Upper lobe of left lung (tissue), 6 donors: ENCODE measurements at places on chromosomes 11 and 22.
A peak's percentile ranks its signal among the peaks of the same experiment; 100 is the strongest.

DNA sequence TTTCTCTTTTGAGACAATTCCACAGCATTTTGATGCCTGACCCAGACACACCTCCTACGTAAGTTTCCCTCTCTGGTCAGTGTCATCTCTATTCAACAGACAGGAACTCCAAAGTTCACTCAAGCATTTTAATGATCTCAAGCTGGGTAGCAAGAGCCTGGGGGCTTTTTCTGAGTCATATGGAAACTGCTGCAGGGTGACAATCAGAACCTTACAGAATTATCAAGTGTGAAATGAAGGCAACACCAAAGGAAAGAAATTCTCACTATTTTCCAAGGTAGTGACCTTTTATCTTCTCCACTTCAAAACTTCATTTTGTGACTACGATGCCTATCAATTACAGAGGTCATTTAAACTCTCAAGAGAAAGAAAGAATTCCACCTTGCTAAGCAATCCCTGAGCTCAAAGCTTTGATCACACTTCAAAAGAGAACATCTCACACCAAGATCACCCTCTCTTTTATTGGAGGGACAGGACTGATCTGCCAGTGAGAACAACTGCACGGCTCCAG is 229.0 kb upstream of the ZC3H12C start:
- no peak for DNase-seq

DNA sequence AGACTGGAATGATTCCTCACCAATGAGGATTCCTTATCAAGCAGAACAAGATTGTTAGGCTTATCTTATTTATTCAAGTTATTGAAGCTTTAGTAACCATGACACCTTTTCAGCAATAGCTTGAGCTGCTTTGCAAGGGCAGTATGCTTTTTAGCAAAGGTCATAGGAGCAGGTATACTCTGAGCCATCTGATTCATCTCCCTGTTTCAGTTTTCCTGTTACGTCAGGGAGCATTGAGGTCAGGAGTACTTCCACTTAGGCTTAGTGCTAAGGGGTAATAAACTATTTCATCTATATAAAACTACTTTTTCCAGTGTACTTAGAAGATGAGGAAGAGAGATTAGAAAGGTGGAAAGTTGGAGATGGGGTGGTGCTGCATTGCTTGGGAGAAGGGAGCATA is 17.7 kb upstream of the ANKRD42 start:
- DNase-seq, result no peak

GRCh38 chr22:19559956-19560355 is 35.7 kb upstream of the CLDN5 start:
- DNase-seq, result no peak

- DNase-seq, result peak; percentile 85
Observed at GRCh38 chr22:23070418-23071229, at the start of gene GNAZ. Gene GNAZ, plus strand, starts transcription at chr22:23070519. Its CDS starts 25,177 bp downstream, at chr22:23095696.

DNA sequence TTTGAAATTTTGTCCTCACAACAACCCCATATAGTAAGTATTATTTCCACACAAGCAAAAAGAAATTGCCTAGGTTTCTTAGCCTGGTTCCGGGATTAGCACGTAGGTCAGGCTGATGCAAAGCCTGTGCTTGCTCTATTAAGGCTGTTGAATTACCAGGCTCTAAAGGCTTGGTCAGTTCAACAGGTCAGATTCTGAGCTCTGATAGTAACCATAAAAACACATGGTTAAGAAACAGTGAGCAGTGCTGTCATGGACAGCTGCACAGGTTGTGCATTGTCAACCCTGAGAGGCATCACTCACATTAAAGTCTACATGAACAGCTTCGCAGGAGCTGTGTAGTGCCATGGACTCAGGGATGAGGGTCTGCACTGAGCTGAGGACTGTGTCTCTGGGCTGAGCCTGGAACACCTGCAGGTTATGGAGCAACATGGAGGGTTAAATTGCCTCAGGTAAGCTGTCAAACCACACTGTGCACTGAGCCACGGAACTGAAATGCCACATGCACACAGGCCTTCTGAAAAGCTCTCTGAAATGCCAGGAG is 98.0 kb downstream of the PIWIL4 start:
- no peak for DNase-seq

DNA sequence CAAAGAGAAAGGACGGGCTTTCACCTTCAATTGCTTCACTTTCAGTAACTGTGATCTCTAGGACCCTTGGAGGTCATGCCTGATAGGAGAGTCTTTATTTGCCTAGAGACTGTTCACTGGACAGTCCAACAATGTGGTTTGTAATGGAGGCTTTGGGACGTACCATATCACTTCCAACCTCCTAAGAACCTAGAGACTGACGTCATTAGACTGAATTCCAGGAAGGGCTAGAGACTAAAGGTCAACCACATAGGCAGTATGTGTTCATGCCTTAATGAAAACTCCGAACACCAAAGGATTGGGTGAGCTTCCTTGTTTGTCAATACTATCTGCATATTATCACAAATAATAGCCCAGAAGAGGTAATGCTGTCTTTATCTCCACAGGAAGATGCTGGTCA is 53.7 kb upstream of the CNTN5 start:
- no peak for DNase-seq

DNA sequence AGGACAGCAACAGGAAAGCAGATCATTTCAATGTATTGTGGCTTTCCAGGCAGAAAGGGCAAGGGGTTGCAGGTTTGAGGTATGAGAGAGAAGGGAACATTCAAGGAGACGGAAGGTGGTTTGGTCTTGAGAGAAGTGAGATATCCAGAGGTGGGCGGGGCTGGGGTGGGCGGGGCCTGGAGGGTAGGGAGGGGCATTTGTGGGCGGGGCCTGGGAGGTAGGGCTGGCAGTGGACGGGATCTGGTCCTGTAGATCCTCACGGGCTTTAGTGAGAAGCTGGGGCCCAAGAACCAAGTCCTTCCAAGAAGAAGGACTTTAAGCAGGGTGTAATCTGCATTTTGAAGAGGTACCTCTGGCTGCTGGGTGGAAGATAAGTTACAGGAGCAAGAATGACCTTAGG is 199.2 kb downstream of the MN1 start:
- DNase-seq, result peak; percentile 34

- DNase-seq, result peak; percentile 75
Observed at GRCh38 chr22:28435140-28435768, 244.4 kb downstream of the TTC28 start.

DNA sequence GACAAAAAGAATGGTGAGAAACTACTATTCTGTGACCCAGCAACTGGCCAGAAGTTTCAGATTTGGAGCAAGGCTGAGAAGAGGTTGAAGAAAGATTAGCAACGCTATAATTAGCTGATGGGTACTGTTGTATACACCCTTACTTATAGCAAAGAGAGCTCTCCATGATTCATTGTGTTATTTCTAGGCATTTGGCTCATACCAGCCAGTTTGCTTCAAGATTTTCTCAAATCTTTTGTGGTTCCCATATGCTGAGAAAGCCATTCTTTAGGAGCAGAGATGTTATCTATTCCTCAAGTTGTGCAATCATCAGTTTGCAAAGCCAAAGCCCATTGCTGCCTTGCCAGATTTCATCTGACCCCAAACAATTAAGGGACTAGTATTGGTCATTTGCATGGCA is 179.4 kb downstream of the ETS1 start:
- DNase-seq, result no peak

GRCh38 chr11:67366546-67366945 is 6.9 kb downstream of the CLCF1 start:
- no peak for DNase-seq

DNA sequence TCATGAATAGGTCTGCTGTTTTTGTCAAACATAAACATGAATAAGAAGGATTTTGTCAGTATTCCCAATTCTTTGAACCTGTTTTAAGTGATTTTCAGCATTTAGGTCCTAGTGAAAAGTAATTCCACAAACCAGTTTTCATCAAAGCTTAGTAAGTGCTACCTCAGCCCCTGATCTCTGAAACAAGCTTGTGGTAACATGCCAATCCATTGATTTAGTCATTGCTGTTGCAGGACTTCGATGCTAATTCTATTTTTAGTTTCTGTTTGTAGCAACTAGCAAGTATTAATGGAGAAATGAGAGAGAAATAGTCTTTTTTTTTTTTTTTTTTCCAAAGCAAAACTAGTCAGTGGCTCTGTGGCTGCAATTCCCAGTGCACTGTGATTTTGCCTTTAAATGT is 91.4 kb downstream of the JRKL start:
- no peak for DNase-seq

- DNase-seq, result no peak
Observed at GRCh38 chr11:125239585-125240560, 75.3 kb downstream of the PKNOX2 start.

DNA sequence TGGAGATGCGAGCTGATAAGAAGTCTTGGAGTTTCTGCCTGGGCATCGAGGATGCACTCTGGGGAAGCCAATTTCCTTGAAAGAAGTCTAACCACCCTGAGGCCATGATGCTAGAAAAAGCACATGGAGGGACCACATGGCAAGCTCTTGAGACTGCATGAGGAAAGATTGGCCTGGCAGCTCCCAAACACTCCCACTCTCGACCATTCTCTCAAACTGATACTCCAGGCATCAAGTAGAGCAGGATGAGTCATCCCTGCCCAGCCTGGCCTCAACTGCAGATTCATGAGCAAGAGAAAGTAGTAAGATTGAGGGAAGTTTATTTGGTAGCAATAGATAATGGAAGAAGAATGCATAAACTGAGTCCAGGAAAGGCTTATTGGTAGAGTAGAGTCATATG is 194.3 kb downstream of the KIF18A start:
- DNase-seq, result no peak
